ENCODE measurements at places on chromosomes 2 and 18.

DNA sequence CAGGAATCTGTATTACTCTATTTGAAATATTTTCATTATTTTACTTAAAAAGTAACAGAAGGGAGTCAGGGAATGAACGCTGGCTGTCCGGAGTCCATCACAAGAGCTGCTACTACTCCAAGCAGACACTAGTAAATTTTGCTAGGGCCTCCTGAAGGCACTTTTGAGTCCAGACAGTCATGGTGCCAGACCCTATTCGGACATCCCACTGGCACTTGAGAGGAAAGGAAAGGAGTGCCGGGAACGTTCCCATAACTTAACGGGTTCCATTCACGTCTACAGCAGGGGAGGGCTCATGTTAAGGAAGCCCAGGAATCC is 563 bp upstream of the GMCL1 start:
- DNase-seq = no peak

DNA sequence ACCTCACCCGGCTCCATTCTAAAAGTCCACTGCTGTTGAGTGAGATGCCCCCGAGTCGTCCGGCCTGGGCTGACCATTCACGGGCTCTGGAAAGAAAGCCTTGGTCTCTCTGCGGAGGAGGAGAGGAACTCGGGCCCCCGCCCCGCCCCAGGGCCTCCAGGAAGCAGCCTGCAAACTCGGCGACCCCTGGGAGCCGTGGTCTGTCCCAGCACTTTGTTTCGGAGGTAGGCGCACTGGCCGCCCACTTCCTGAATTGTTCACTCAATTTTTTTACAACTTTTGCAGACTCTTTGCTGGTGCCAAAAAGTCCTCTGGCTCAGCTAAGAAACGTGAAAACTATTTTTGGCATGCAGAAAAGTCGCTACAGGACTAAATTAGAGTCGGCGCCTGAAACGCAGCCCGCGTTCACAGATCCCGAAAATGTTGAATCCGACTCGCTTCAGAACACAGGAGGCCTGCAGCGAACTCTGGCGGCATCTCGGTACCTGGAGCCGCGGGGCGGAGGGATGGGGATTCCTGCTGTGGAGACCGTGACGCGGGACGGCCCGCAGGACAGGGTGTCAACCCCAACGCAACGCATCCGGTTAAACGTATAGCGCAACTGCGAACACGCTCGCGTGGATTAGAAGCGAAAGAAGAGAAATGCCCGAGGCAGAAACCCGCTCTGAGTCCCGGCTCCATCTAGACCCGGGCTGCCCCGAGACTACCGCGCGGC is 1.5 kb downstream of the PXDN start:
- DNase-seq = no peak

GRCh38 chr18:5964996-5965395 is 69.7 kb upstream of the TMEM200C start:
- no peak for DNase-seq

DNA sequence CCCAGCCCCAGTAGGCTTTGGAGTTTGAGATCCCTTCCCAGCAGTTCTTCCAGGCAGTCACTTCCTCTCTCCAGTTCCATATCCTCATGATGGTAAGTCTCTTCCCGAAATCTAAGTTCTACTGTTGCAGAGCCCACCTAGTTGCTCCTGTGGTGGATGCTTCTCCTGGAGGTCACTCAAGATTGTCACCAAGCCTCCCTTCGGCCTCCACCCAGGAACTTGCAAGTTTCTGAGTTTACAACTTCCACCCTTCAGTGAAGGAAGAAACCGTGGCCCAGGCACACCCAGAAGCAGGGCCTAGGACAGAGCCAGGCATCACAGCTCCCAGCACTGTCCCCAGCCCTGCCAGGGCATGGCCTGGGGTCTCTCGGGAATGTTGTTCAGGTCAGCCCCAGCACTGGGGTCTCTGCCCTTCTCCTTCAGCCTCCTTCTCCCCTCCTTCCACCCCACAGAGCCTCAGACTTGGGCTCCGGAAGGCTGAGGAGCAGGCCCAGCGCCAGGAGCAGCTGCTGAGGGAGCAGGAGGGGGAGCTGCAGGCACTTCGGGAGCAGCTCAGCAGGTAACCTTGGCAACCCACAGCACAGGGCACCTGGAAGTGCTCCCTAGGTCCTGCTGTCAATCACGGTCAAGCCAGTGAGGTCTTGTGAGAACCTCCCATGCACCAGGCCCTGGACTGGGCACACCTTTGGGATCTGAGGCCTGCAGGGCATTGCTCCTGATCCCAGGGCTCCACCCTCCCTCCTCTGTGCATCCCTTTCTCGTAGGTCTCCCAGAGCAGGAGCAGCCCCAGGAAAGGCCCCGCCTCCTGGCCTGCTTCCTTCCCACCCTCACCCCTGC is 7.1 kb downstream of the RUFY4 start:
- DNase-seq = no peak

GRCh38 chr2:100964222-100964621 is 37.9 kb upstream of the RPL31 start:
- DNase-seq = no peak

Data from stimulated activated CD8-positive, alpha-beta memory T cell treated with anti-CD3 and anti-CD28 coated beads, Interleukin-7, amount 100 ng/mL, for 1 hour (primary cell).